ENCODE measurements at places on chromosomes 4 and X.
A peak's percentile ranks its signal among the peaks of the same experiment; 100 is the strongest.

GRCh38 chr4:92305148-92305877 lies 1.5 kb downstream of the GRID2 start:
- DNase-seq, result peak; percentile 39

- DNase-seq, result no peak
Observed at GRCh38 chr4:173448103-173448502, 49.2 kb upstream of the SCRG1 start.

- DNase-seq, result peak; percentile 85
Observed at GRCh38 chr4:73451404-73451803, 15.4 kb downstream of the AFP start.

- no peak for DNase-seq
Observed at GRCh38 chr4:171235521-171235920, 577.7 kb upstream of the GALNTL6 start.

DNA sequence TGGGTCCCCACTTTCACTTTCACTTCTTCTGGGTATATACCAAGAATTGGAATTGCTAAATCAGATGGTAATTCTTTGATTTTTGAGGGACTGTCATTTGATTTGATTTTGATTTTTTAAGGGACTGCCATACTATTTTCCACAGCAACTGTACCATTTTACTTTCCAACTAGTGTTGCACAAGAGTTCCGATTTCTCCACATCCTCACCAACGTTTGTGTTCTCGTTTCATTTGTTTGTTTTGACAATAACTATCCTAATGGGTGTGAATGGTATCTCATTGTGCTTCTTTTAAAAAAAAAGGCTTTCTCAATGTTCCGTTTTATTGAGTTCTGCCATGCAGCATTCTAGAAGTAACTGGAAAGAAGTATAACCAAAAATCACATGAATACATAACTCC lies 62.6 kb downstream of the C4orf46 start:
- no peak for DNase-seq

DNA sequence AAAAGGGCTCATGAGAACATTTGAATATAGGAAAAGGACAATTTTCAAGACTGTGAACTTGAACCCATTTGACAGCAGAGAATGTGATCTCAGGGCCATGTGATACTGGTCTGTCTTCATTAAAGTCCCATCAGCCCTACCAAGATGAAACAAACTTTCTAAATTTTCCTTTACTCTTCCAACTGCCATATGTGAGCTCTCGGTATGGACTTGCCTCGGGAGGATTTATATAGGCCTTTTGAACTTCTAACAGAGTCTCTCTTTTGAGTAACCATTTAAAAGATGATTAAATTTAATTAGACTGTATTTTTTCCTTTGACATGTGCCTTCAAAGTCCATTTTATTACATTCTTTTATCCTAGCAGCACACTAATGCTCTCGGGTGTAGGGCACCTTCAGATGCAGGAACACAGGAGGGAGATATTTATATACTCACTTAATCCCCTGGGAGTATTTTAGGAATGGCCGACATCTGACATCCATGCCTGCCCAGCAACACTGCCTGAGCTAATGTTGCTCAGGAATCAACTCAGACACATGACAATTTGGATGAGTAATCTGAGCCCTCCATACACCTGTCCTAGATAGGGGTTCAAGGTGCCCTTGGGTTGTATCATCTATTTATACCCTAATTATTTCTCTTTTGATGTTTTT lies 155.0 kb downstream of the SLC7A11 start:
- no peak for DNase-seq

GRCh38 chrX:75968293-75968692 lies 183.2 kb upstream of the MAGEE2 start:
- no peak for DNase-seq

GRCh38 chrX:118254611-118255010 lies 91.3 kb upstream of the WDR44 start:
- DNase-seq, result peak; percentile 63

- no peak for DNase-seq
Observed at GRCh38 chr4:83846193-83846830, 310.4 kb downstream of the GPAT3 start.

- DNase-seq, result no peak
Observed at GRCh38 chr4:119816473-119816872, 187.9 kb upstream of the PDE5A start.

DNA sequence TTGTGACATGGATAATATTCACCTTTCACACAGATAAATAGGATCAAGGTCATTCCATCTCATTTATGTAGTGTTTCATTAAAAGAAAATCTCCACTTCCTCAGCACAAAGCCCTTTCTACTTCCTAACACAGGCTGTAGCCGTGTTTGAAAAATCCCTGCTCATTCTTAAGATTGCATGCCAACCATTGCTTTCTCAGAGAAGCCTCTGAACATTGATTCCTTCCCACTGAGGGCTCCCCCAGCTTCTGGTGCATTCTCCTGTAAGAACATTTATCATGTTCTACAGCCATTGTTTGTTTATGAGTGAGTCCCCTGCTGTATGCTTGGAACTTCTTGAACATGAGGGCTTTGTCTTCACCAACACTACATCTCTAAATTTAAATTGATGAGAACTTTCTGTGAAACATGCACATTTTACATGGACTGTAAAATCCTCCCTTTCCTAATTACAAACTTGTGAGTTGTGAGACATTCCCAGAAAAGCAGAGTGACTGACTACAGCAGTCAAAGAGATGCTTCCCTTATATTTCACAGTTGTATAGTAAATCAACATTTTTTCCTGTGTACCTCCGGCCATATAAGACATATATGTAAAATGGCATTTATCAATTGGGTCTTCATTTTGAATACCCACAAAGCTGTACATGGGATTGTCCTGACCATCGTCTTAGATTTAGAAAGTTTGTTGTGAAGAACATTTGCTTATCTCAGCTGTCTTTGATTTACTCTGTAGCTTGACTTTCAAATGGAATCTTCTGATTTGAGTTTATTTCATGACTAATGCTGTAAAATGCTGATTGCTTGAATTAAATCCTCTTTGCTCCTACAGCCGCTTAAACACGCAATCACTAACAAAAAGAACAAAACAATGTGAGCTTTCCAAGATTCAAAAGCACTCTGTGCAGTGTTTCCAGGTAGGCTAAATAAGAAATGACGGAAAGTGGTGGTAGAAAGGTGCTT lies 600.5 kb upstream of the SLIT2 start:
- peak; percentile 1 for DNase-seq

GRCh38 chrX:109709129-109709631 lies 23.9 kb downstream of the ACSL4 start:
- DNase-seq, result no peak

DNA sequence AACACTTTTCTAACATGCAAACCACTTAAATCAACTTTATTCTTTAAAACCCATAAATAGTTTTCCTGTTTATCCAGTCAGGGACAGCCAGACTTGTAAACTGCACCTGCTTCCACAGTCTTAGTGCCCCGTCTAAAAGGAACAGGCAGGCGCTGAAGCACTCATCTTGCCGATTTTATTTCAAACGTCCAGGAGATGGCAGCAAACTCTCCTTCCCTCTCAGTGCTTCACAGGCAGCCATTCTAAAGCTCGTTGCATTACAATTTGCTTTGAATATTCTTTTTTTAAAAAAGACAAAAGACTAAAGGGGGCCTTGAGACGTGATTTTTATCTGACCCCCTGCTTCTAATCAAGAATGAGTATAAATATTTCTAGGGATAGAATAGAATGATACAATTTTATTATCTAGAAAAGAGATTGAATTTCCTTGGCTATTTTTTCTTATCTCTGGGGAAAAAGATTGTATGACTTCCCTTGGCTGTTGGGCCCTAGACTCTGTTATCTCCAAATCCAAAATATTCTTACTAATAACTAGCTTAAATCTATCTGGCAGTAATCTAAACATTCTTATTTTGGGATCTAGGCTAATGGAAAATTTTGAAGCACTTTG lies 93.6 kb upstream of the MYOZ2 start:
- DNase-seq, result peak; percentile 60

DNA sequence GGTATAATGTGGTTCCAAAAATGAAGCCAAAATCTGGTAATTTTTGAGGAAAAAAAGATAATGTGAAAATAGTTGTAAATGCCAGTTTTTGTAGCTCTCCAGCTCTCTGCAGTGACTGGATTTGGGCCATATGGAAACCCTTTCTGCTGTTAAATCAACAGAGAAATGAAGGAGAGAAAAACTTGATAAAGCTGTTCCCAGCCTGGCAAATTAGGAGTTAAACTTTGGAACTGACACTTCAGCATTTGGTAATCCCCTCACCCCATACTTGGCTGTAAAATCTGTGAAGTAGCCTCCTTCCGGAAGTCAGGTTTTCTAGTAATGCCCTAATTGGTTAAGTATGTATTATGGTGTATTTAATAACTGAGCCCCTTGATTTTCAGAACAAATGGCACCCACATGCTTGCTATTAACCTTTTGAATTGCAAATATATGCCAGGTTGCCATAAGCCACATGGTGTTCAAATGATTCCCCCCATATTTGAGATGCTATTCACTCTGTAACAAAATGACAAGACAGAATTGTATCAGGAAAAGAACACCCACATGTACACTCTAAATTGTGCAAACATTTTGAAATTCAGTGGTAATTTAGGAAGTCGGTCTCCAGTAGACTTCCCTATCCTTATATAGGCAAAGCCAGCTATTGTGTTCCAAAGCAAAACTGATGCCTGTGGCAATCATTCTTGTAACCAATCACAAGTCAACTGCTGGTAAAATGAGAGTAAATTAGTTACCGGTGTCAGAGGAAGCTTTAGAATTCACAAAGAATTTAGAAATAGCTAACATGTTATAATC lies 96.3 kb upstream of the ADAMTS3 start:
- DNase-seq, result no peak

- DNase-seq, result no peak
Observed at GRCh38 chr4:14532436-14532835, 469.8 kb upstream of the CPEB2 start.

DNA sequence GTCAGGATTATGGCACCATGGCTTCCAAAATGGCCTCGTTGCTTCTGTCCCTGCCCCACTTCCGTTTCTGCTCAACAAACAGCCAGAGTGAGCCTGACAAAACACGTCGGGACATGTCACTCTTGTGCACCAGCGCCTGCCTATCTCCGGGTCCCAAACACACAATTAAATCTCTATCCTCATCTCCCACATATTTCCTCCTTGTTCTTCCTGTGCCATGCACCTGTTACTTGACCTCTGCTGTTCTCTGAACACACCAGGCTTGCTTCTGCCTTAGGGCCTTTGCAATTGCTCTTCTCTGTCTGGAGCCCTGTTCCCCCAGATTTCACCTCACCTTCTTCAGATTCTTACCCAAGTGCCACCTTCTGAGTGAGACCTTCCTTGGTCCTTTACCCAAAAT lies 12.7 kb upstream of the CD38 start:
- DNase-seq, result no peak

DNA sequence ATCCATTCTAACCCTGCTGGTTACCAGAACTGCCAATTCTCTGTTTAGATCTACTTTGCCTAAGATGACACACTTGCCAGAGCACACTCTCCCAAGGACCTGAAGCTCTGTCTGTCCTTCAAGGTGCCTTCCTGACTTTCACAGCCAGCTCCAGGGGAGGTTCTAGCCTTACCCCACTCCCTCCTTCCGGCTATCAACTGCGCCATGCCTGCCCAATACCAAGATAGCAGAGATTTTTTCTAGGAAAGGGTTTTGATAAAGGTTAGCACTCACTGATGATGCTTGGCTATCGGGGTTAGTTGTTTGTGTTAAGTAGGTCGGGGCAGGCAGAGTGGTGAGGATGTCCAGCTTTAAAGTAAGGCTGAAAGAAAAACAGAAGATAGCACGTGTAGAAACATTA lies 14.3 kb downstream of the ALPK1 start:
- DNase-seq, result no peak

GRCh38 chr4:125096662-125097061 lies 218.1 kb upstream of the FAT4 start:
- no peak for DNase-seq

DNA sequence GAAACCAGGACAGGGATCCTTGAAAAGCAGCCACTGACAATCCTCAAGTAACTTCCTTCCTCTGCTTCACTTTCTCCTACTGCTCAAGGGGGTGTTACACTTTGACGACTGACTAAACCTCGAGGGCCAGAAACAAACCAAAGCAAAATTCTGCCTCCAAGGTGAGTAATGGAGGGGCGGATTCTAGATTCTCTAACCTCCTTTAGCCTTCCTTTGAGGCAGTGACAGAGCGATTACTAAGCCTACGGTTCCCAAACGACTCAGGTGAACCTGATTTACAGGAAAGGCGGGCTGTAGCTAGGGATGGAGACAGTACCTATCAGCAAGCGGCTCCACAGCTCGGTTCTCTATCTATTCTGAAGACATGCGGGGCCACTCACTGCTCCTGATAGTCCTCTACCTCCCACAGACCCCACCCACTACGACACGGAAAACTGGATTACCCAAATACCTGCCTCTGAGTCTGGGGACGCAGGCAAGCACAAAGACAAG lies 487 bp downstream of the TBCK start:
- DNase-seq, result peak; percentile 28

GRCh38 chr4:59518005-59518823 lies 1681.9 kb upstream of the ADGRL3 start:
- no peak for DNase-seq

DNA sequence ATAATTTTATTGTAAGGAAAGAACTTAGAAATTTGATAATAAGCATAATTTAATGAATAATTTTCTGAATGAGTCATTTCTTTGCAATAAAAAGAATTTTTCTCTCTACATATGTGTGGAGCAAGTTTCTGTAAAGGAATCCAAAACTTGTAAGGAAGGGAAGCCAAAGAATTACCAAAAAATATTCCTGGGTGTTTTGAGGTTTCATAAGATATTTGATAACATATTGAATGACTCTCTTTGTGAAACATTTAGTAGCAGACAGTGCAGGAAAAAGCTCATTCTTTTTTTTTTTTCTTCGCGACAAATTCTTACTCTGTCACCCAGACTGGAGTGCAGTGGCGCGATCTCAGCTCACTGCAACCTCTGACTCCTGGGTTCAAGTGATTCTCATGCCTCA lies 469.0 kb upstream of the MAGEB2 start:
- peak; percentile 6 for DNase-seq

GRCh38 chr4:101155368-101155767 lies 192.0 kb downstream of the PPP3CA start:
- no peak for DNase-seq

GRCh38 chr4:114249561-114249960 lies 270.1 kb upstream of the ARSJ start:
- no peak for DNase-seq
